Epithelial cell of esophagus (primary cell): ENCODE measurements at places on chromosomes 2 and 18.

- DNase-seq, result no peak
Observed at GRCh38 chr2:230634146-230634545, 78.5 kb upstream of the CAB39 start.

DNA sequence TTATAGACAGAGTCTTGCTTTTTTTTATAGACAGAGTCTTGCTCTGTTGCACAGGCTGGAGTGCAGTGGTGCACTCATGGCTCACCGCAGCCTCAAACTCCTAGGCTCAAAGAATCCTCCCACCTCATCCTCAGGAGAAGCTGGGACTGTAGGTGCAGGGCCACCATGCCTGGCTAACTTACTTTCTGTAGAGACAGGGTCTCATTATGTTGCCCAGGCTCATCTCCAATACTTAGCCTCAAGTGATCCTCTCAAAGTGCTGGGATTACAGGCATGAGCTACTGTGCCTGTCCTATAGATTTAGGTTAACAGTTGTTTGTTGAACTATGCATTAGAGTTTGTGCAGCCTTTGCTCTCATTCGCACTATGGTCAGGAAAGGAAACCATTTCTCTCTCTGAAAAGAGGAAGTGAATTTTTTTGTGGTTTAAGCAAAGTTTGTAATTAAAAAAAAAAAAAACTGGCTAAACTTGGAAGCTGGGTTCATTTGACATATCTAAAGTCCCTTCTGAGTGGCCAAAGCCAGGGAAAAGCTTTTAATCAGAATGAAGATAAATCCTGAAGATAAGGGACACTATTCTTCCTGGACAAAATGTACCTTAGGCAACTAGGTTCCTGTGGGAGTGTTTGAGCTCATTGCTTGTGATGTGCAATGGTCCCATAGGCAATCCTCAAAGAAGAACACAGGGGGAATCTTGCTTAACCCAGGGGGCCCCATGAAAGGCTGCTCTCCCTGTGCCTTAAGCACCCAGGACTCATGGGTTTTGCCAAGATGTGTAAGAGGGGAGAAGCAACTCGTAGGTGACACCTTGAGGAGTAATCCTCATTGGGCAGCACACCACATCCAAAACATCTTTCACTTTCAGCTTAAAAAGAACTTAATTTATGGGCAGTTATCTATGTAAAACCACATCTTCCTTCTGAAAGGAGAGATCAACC is 201.7 kb downstream of the MREG start:
- no peak for DNase-seq

GRCh38 chr18:38257661-38258060 is 692.1 kb upstream of the CELF4 start:
- no peak for DNase-seq

DNA sequence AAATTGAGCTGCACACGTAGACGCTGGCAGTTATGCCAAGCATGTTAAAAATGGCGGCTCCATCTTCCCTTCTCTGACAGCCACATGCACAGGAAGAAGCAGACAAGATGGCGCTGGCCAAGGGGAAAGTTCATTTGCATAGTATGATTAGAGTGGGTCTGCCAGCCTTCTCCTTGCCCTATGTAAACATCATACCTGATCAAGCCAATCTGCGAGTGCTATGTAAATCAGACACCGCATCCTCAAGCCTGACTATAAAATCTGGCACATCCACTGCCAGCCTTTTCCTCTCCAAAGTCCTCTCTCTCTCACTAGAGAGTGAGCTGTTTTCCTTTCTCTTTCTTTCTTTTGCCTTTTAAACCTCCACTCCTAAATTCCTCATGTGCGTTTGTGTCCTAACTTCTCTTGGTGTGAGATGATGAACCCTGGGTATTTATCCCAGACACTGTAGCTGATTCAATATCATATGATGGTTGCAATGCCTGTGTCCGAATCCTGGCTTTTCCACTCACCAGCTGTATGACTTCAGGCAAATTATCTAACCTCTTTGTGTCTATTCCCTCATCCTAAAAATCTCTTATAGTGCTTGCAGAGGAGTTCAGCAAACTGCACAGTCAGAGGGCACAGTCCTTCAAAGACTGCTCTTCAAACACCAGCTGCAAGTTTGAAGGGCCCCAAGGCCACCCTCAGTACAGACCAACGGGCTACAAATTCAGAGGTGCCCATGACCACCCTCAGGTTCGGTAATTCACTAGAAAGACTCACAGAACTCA is 39.3 kb upstream of the ITSN2 start:
- DNase-seq, result no peak

DNA sequence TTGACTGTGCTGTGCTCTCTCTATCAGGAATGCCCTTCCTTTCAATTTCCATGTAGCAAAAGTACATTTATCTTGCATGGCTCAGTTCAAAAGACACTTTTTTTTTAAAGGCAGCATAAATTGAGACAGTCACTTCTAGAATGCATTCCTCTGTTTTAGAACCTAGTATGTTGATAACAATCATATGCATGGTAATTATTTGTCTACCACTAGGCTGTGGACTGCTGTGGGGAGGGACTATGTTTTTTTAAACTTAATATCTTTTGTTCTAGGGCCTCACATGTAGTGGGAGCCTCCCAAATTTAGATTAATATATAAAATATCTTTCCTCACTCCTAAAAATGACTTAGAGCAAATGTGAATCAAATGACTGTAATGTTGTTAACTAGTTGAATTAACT is 269.9 kb downstream of the MEIS1 start:
- no peak for DNase-seq
